ENCODE measurements at places on chromosomes 2 and 18.

DNA sequence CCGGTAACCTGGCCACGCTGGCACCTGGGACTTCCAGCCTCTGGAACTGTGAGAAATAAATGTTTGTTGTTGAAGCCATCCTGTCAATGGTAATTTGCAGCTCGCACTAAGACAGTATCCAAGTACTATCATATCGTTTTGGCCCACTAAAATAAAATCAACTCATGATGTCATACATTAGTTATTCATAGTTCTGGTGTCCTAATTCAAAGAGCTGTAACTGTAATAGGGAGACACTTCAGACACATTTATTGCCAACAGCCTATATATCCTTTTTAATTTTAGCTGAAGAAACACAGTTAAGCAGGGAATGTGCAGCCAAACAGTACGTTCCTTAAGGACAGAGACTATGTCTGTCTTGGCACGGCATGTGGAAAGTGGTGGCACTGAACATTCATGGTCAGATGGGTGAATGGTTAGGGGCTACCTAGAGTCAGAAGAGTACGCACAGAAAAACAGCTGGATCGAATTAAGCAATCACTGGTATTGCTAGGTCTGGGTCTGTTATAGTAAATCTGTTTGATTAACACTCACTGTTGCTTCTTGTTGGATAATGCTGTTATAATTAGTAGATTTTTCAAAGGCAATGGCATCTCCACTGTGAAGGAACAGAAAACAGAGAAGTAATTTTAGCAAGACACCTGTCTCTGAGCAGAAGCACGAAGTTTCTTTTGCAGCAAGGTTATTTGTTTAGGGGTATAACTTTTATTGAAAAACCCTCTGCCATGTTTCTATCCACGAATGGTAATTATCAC, 41.3 kb upstream of the CREG2 start:
- DNase-seq = no peak

DNA sequence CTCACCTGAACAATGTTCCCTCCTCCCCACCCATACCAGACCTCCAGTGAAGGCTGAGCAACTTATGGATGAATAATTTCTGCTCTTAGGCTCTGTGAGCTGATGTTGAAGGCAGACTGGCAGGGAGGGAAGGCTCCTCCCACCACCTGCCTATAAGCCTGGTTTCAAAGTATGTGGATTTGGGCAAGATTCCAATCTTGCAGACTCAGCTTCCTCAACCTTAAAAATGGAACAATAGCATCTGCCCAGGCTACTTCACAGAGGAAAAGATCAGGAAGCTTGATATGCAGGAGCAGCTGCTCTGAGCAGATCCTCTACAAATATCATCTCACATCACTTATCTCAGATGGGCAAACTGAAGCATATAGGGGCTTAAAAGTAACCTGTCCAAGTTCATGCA, 112.2 kb downstream of the ZFP36L2 start:
- DNase-seq = no peak

DNA sequence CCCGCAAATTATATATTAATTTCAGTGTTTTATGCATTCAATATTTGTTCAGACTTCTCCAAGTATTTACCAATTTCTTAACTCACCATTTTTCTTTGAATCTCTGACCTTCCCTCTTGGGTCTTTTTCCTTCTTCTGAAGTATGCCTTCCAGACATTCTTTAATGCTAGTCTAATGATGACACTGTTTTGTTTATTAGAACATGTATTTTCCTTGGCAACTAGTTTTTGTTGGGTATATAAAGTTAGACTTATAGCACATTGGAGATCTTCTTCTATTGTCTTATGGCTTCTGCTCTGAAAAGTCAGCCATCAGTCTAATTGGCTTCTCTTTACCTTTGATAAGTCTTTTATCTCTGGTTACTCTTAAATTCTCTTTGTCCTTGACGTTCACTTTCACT, 423.2 kb upstream of the NRP2 start:
- no peak for DNase-seq

DNA sequence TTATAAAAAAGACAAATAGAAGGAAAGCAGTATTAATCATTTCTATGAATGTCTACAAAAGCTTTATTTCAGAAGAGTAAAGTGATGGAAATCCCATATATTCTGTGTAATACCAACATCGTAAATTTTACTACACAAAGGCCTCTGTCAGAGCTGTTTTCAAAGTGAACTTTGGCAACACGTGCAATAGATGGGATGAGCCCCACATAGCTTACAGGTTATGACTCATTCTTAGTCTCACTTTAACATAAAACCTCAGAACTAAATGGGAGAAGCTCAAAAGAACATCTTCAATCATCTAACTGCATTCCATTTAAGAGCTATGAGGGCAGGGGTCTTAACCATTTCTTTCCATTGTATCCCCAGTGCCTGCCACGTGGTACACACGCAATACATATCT, 11.5 kb downstream of the VPS4B start:
- no peak for DNase-seq

DNA sequence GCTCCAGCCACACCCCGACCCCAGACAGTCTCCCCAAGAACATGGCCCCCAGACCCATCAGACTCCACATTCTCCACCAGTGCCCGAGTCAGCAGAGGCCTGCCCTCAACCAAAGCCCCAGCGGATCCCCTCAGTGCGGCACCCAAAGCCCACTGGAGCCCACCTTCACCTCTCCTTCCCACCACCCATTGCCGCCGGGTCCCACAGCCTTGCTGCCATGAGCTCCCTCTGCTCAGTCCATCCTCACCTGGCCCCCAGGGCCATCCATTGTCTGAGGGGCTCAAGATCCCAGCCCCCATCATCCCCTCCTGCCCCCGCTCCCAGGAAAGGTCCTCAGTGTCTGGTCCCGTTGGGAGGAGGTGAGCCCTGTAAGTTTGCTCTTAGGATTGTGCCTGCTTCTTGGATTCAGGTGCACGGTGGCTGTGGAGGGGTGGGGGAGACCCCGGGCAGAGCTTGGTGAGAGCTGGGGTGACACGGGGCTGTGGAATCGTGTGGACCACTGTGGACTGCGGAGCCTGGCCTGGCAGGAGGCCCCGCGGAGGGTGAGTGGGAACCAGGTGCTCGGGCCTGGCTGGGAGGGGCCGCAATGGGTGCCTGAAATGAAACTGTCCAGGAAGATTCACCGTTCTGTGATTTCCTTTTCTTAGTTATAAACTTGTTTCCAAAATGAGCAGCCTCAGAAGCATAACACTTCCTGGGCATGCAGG, 32.7 kb upstream of the GPC1 start:
- DNase-seq = no peak

GRCh38 chr18:35938562-35938961, 33.9 kb upstream of the RMP24 start:
- DNase-seq = no peak

GRCh38 chr18:37520508-37520907, 45.1 kb downstream of the CELF4 start:
- DNase-seq = no peak

DNA sequence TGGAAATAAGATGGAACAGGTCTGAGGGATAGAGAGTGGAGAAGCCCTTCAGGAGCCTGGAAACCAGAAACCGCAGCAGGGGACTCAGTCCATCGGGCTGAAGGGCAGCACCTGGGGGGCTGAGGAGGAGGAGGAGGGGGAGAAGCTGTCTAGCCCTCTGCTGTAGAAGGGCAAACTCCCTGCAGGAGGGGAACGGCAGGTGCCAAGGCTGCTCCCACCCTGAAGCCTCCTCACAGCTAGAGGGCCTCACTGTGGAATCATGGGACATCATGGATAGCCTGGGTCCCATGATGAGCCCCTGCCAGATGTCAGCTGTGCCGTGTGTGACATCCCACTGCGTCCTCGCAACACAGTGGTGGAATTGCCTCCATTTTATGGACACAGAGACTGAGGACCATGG, 435 bp downstream of the MYO7B start:
- DNase-seq = no peak

- DNase-seq = no peak
These were observed 34.0 kb upstream of the GPR55 start for GRCh38 chr2:230958820-230959756.

DNA sequence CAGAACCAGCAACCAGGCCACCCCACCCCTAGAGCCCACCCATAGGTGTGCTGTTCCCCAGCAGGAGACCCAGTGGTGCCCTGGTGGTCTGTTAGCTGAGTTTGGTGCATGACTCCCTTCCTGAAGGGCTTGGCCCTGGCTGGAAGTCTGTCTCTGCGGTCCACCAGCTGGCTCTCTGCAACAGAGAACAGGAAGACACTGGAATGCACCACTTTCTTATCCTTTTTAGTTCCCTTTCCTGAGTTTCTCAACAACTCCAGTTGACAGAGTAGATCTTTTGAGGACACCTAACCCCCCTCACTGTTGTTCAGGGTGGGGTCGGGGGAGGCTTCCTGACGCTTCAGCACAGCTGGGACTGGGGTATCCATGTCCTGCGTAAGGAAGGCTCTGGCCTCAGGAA, 11.9 kb upstream of the RPL37A start:
- DNase-seq = no peak

- DNase-seq = no peak
These were observed 157.4 kb downstream of the FBXO15 start for GRCh38 chr18:73990258-73990657.

- no peak for DNase-seq
These were observed 10.2 kb downstream of the PROKR1 start for GRCh38 chr2:68653538-68653982.

GRCh38 chr2:199144546-199144945, 313.2 kb downstream of the SATB2 start:
- no peak for DNase-seq

DNA sequence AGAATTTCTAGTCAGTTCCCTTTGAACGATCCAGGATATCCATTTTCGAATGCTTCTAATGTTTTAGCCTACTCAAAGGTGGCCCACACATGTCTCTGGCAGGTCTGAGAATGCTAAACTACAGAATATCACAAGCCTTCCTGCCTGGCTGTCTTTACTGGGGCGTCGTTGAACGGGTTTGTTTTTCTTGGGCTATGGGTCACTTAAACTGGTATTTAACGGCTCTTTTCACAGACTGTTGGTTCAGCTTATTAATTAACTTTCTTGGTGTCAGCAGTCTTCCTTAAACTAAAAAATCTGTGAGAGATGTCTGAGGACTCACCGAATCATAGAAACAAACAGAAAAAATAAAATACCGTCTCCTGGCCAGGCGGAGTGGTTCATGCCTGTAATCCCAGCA, 563.2 kb upstream of the NRP2 start:
- DNase-seq = no peak

GRCh38 chr2:24058564-24059271, 9.2 kb downstream of the FKBP1B start:
- DNase-seq = no peak

DNA sequence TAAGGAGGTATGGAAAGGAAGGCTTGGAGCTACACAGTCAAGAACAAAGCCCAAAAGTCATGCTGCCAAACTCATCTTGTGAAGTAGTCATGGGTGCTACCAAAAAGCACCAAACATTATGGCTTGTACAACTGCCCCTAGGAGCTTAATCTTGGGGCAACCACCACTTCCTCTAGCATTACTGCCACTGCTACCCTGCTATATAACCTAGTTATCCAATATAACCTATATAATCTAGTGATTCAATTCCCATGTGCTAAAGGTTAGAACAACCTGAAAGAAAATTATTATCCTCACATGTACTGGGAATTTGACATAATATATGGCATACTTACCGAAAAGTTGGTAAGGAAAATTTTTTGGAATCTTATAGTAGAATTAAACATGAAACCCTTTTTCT, 102.6 kb upstream of the RBBP8 start:
- DNase-seq = no peak

DNA sequence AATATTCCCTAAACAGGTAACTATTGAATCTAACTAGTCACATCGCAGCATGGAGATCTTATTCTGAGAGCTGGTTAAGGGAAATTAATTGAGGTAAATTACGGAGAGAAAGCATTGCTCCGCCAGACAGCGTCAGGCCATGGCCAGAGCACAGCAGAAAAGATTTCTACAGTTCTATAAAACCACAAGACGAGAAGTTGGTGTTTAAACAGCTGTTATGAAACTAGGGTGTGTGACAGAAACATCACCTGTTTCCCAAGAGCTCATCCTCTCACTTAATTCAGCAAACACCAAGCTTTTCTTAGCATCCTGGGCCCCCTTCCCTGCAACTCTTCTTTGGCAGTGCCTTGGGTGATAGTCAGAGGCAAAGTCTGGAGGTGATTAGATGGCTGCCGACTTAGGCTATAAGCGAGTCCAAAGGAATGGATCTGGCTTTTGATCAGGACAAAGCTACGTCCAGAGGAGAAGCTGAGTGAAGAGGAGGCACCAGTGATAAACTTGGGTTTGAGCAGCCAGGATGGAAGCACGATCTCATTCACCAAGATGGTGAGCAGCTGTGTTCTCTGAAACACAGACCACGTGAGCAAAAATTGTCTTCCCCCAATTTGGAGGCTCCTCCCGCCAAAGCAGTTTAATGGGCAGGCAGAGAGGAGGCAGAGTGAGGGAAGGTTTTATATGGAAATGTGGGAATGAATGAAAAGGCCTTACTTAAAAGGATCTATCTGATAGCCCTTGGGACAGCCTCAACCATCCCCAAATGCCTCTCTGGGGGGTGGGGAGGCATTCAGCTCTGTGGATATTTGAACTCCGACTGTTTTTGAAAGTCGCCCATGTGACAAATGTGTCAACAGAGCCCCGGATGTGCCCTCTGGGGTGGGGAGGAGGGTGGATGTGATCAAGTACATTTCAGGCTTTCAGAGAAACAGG, 57.8 kb downstream of the PKDCC start:
- DNase-seq = peak; percentile 66

DNA sequence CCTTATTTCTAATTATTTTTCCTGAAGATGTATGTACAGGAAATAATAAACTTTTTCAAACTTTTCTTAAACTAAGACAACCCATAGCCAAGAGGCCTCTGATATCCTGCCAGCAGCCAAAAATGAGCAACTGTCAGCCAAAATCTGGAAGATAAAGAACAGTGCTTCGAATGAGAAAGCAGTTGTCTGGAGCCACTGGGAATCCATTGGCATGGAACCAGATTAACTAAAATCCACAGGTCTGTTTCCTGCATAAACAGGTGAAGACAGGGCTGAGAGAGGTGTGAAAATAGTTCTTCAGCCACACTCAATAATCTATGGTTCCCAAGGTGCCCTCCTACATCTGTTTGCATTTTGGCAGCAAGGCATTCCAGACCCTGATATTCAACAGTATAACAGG, 1076.7 kb upstream of the PIK3C3 start:
- DNase-seq = no peak

- no peak for DNase-seq
These were observed 8.7 kb downstream of the ADRA2B start for GRCh38 chr2:96107708-96108065.
